ENCODE measurements at places on chromosomes 7 and 10.

DNA sequence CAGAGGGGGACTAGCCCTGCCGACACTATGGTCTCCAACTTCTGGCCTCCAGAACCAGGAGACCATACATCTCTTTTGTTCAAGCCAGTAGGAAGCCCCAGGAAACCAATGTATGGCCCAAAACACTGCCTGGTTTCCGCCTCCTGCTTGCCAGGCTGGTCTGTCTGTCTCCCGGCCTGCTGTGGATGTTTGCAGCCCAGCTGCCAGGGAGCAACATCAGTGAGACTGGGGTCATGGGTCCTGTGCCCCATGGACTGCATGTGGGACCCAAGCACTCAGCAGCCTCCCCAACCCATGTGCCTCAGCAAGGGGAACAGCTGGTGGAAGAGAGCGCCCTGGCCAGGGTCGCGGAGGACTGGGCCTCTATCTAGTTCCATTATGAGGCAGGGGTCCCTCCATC, 33.4 kb upstream of the NUB1 start:
- DNase-seq, result no peak

GRCh38 chr10:33935350-33935749, 600.9 kb upstream of the NRP1 start:
- no peak for DNase-seq

DNA sequence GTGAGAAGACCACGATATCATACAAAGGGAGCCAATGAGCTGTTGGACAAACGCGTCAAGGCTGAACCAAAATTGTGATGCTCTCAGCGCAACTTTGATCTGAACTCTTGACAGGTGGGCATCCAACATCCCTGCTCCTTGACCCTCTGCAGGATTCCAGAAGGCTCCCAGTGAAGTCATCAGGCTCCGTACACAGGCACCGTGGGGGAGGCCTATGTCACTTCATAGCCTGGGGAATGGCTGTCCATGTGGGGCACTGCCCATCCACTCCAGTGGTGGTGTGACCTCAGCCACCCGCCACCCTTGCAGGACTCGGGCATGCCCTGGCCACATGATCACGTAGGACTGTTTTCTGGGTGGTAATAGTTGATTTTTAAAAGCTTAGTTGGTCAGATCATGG, 233.8 kb upstream of the GRB10 start:
- DNase-seq, result no peak

DNA sequence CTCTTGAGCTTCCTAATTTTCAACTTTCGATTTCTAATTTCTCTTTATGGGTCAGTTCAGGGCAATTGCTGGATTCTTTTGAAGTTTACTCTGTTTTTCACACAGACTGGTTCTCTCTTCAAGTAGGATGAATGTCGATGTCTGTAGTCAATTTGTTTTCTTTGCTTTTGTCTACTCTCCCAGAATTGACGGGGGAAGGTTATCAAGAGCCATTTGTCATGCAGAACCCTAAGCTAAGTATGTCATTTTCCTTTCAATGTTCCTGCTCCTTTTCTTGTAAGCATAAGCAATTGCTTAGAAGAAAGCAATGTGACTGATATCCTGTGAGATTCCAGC, 53.7 kb downstream of the SLC39A12 start:
- no peak for DNase-seq

- DNase-seq, result no peak
These were observed 36.0 kb upstream of the CUX1 start for GRCh38 chr7:101781439-101781838.

DNA sequence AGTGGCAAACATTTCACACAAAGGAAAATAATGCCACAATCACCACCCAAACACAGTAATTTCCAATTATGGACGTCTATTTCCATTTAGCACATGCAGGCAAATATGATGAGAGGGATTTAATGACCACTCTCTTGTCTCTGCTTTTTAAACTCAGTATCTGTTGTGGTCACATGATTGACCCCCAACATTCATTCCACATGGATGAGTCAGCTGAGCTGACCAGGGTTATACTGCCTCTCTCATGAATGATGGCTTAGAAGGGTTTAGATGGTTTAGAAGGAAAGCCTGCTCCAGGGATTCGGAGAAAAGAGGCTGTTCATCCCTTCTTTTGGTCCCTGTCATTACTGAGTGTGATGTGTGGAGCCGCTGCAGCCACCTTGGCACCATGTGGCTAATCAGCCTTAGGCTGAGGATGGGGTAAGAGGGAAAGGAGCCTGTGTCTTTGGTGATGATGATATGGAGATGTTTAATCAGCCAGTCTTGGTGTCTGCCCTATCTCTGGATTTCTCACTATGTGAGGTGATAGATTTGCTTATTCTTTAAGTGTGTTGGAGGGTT, 38.2 kb upstream of the JAKMIP3 start:
- DNase-seq, result peak; percentile 52

GRCh38 chr10:106941297-106942034, 223.0 kb downstream of the SORCS1 start:
- no peak for DNase-seq

GRCh38 chr10:90968328-90969081, 47.6 kb upstream of the ANKRD1 start:
- DNase-seq, result peak; percentile 73

- no peak for DNase-seq
These were observed 214.7 kb downstream of the MAD1L1 start for GRCh38 chr7:2017914-2018568.

DNA sequence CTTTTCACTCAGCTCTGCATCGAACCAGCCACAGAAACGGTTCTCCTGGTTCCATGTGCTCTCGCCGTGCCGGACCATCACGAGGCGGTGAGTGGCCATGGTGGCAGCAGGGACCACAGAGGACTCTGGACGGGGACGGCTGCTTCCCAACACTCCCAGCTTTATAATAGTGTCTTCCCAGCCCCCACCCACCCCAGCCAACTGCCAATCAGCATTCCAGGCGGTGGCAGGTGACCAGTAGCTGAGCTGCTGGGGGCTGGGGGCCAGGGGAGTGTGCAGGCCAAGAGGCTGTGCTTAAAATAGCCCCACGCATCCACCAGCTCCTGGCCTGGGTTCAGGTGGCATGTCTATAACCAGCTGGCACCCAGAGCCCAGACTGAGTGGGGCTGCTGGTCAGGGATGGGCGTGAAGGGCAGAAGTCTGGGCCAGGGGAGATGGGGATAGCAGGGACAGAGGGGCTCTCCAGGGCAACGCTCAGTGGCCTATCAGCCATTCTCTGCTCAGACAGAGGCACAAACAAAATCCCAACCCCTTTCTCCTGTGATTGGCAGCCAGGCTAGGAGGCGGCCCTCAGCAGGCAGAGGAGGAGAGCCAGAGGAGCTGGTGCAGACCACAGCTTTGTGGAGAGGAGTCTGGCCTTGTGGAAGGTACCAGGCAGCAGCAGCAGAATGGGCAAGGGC, at the start of gene PGAM2:
TSS of gene PGAM2 (minus strand) at position 137 of the 680 bp plus-strand sequence. CDS start at position 99, 38 bp downstream.
- no peak for DNase-seq

DNA sequence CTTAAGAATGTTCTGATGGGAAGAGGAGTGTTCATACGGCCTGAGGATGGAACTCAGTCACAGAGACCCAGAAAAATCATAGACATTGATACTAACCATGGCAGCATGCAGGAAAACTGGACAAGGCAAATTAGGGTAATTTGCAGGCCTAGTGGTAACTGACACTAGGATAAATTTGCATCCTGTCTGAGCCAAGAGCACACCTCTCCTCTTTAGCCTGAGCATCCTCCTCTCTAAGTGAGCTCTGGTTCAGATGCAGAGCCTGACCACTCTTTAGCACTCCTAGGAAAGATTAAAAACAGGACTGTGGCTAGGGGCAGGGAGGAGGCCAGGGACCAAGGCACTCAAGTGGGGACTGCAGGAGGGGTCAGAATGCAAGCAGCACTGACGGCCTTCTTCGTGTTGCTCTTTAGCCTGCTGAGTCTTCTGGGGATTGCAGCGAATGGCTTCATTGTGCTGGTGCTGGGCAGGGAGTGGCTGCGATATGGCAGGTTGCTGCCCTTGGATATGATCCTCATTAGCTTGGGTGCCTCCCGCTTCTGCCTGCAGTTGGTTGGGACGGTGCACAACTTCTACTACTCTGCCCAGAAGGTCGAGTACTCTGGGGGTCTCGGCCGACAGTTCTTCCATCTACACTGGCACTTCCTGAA, at the start of gene TAS2R41:
TSS of gene TAS2R41 (plus strand) at position 373 of the 650 bp plus-strand sequence. CDS start at position 373, 0 bp downstream.
- no peak for DNase-seq

- DNase-seq, result no peak
These were observed 27.6 kb downstream of the GCC1 start for GRCh38 chr7:127557803-127558202.

DNA sequence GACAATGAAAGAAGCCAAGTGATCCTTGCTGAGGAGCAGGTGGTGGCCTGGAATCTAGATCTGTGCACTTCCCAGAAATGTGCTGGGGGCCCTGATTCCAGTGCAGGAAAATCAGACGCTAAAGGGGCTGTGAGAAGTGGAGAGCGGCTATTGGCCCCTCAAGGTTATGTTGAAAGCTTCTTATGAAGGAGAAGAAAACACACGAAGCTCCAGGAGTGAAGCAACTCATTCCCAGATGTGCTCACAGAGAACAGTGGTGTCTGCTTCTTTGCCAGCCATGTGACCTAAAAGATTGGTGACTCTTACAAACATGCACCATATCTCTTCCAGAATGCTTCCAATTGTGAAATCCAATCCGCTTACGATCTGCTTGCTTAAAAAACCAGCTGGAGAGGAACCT, 679.3 kb upstream of the IGFBP3 start:
- no peak for DNase-seq

Data from fibroblast of skin of back (primary cell).